Motor neuron (in vitro differentiated cells): ENCODE measurements at places on chromosomes 3 and 15. TPM values are rescaled to one million over a fixed set of nuclear protein-coding genes. Genes with fewer than 3 reads are reported as not detected.

- ATAC-seq, result peak; percentile 65
Observed at GRCh38 chr15:40498418-40498817, 27.6 kb downstream of the CHST14 start.

GRCh38 chr3:157098121-157098822 is 61.7 kb downstream of the CCNL1 start:
- no peak for ATAC-seq

DNA sequence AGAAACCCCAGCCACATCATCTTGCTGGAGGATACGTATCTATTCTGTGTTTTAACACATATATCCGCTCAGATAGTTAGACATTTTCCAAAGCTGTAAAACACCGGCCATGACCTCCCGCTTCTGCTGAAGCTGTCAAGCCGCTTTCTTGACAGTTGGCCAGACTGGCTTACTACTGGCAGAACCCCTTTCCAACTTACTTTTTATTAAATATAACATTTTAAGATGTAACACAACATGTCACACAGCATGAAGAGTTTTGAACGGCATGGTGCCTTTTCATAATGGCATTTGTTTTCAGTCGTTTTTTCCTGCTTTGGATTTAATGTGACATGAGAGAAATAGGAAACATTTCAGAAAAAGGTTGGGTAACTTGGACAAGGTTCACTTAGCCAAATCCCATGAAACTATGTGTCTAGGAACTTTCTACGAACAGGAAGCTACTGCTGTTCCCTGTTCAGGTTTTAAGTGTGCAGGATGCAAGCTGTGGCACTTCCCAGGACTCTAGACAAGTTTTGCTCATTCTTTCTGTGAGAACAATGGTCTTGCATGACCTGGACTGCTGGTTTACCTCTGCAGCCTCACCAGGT is 281.4 kb downstream of the THSD4 start:
- ATAC-seq, result no peak

- no peak for ATAC-seq
Observed at GRCh38 chr3:174331095-174331800, 527.9 kb upstream of the NAALADL2 start.

Gene PPM1L
- 27.0 and 33.2 TPM in 2 replicates for total RNA-seq

- no peak for ATAC-seq
Observed at GRCh38 chr3:45309876-45310275, 78.5 kb upstream of the LARS2 start.

DNA sequence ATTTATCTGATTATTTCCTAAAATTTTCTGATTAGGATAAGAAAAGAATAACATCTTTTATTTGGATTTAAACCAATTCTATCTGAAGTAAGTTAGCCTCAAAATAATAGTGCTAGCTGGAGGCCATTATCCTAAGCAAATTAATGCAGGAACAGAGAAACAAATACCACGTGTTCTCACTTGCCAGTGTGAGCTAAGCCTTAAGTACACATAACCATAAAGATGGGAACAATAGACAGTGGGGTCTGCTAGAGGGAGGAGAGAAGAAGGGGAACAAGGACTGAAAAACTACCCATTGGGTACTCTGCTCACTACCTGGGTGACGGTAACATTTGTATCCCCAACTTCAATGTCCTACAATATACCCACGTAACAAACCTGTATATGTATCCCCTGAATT is 31.3 kb upstream of the LYSMD4 start:
- peak; percentile 89 for ATAC-seq

DNA sequence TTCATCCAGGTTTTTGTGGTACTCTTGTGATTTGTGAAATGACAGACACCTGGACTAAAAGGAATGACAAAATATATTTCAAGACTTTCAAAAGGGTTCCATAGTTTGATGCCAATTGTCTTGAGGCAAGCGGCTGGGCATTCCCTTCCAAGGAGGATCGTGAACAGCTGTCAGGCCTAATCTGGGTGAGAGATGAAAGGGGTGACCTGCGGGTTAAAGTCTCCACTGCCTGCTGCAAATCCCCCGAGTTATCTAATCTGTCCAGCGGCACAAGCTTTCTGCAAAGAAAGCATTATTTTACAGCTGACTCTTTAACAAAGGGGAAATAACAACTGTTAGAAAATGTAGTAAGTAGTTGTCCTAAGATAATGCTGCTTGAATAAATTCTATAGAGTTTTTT is 128.7 kb upstream of the MB21D2 start:
- ATAC-seq, result no peak

DNA sequence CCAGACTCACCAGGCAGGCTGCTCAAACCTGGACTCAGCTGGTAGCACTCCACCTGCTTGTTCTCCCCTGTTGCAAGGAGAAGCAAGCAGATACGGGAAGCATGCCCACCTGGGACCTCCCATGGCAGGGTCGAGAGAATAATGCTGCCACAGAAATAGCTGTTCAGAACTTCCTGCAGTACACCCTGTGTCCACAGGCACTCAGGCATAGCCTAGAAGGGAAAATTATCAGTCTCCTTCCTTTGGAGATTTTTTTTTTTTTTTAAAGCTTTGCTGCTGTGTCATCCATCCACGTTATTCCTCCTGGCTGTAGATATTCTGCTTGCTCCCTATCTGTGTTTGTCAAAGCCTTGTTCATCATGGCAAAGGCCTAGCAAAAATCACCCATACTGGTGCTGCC is 32.7 kb upstream of the RPS17 start:
- no peak for ATAC-seq

DNA sequence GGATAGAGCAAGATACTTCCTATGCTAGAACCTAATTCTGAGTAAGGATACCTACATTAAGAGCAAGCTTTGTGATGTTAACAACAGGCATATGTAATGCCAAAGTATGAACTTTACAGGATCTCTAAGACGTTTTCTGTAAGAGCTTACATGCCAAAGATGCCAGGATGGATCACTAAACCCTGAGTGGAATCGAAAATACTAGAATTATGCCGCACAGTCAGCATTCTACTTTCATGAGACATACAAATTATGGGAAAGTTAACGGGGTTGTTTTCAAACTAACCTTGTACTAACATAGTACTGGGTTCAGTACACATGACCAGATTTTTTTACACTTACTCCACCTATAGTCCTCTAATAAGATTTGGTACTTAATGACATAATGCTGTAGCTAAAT is 55.1 kb downstream of the AAGAB start:
- ATAC-seq, result no peak

DNA sequence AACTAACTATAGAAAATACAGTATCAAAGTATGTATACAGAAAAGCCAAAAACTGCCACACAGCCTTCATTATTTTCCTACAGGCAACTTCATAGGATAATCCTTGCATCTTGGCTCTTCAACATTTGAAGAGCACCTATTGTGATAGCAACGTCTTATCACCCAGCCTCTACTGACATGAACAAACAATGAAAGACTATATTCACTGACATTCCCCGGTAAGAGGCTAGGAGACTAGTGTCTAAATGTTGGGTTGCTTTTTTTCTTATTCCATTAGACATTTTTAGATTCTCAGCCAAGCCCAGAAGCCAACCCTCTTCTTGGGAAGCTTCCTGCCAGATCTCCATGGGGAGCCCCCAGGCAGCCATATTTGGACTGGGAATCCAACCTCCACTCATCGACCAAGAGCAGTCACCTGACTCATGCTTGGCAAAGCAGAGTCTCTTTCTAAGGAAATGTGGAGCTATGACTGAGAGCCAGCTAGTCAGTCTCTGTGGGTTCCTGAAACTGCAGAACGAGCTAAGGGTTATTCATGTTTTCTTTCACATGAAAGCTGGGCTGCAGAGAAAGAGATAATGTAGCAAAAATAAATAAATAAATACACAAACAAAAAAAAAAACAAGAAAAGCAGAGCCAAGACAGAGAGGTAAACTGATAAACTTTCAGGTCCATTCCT is 227.5 kb downstream of the MAGI1 start:
- no peak for ATAC-seq

DNA sequence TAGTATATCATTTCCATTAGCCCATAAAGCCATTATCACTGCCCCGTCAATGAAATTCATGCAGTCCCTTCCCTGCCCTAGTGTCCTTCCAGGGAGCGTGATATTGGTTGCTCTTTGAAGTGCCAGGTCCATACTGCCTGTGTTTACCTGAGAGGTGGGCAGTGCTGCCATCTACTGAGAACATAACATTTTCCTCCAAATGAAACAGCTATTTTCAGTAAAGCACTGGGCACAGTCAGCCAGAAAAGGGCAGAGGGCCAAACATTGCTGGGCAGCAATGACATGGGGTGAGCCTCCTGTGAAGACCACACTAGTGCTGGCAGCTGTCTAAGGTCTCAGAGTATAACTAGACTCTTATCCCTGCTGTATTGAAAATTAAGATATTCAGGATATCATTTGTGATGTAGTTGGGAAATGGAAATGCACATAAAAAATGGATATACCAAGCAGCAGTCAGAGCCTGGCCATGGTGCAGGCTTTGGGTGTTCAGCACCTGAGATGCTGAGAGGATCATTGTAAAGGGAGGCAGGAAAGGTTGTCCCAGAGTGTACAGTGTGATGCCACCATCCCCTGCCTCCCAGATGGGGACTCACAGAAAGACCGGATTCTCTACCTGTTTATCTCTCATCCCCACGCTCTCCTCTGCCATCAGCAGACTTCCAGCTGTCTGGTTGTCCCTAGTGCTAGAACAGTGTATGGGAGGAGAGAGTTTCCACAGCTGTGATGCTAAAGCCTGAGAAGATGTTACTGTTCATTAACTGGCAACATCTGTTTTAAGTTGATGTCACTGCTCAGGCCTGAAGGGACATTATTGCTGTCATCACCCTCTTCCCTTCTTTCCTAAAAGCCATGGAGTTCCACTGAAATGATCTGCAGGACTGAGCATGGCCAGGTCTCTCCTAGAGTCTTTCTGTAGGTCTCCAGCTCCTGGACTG is 108.8 kb downstream of the ARNT2 start:
- ATAC-seq, result peak; percentile 82

GRCh38 chr15:38254051-38254883 is 1.6 kb downstream of the SPRED1 start:
- peak; percentile 18 for ATAC-seq

Gene FEZF2
- total RNA-seq, result 1.3 and 1.6 TPM in 2 replicates

DNA sequence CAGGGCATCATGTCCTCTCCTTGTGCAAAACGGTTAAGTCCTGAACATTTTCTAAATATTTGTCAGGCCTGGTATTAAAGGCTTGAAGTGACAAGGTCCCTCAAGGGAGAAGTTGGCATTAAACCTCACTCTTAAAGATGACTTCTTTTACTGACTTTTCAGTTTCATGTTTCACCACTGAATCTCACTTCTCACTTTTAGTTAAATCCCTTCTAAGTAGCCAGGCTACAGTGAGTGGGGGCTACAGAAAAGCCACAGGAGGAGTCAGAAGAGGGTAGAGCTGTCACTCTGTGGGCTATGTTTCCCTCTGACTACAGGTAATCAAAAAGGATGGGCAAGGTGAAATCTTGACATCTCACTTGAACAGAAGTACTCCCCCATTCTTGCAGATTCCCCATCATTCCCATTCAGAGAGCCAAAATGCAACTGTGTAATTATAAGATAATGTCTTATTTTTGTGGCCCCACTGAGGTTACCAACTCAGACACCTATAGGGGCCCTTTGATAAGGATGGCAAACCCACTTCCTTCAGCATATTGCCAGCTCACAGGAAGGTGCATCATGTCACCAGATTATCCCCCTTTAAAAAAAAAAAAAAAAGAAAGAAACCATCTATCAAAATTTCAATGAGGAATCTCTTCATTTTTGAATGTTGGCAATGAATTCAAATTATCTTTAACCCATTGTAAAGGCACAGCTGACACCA is 790.1 kb upstream of the CFAP20DC start:
- no peak for ATAC-seq

- no peak for ATAC-seq
Observed at GRCh38 chr3:20013396-20013795, 1.3 kb upstream of the PP2D1 start.

- ATAC-seq, result no peak
Observed at GRCh38 chr15:80450811-80451321, 46.7 kb downstream of the ARNT2 start.

GRCh38 chr3:64426551-64426950 is 201.3 kb upstream of the PRICKLE2 start:
- ATAC-seq, result no peak

Gene LPP
- total RNA-seq, result 25.9 and 39.9 TPM in 2 replicates

DNA sequence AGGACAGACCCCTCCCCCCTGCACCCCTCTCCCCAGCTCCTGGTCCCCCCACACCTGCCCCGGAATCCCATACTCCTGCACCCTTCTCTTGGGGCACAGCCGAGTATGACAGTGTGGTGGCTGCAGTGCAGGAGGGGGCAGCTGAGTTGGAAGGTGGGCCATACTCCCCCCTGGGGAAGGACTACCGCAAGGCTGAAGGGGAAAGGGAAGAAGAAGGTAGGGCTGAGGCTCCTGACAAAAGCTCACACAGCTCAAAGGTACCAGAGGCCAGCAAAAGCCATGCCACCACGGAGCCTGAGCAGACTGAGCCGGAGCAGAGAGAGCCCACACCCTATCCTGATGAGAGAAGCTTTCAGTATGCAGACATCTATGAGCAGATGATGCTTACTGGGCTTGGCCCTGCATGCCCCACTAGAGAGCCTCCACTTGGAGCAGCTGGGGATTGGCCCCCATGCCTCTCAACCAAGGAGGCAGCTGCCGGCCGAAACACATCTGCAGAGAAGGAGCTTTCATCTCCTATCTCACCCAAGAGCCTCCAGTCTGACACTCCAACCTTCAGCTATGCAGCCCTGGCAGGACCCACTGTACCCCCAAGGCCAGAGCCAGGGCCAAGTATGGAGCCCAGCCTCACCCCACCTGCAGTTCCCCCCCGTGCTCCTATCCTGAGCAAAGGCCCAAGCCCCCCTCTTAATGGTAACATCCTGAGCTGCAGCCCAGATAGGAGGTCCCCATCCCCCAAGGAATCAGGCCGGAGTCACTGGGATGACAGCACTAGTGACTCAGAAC is 9.8 kb downstream of the MAP1A start:
- ATAC-seq, result peak; percentile 72

GRCh38 chr3:12473511-12473910 is 10.8 kb upstream of the TSEN2 start:
- no peak for ATAC-seq

DNA sequence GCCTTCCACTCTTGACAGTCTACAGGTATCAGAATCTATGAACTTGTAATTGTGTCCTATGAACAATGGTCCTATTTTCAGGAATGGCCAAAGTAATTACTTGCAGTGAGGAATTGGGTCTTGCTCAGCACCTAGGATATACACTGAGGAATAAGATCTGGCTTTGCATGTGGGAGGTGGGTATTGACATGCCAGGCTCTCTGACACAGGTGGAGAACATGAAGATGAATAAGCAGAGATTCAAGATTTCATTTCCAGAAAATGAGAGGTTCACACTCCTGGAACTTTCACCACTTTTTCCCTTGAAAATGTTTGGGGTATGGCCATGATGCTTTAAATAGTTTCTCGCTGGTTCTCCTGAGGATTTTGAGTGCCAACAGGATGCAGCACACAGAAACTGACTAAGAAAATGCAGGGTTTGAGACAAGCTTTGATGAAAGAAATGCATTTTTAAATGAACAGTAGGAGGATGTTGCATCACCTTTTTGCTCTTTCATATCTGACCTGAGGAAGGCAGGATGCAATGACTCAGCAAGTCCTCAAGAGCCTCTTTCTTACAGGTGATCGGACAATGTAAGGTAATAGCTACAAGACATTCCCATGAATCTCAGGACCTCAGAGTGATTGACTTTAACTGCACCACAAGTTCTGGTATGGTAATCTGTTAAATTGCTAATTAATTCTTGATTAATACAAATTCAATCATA is 3.7 kb downstream of the HRG start:
- ATAC-seq, result no peak

GRCh38 chr3:37450561-37450960 is 276.2 kb upstream of the LRRFIP2 start:
- no peak for ATAC-seq
